Activated naive CD4-positive, alpha-beta T cell treated with anti-CD3 and anti-CD28 coated beads, Interleukin-2, amount 50 U/mL, for 72 hours (primary cell): ENCODE measurements at places on chromosomes 12 and 14. TPM values are rescaled to one million over a fixed set of nuclear protein-coding genes. Genes with fewer than 3 reads are reported as not detected.
A peak's percentile ranks its signal among the peaks of the same experiment; 100 is the strongest.

DNA sequence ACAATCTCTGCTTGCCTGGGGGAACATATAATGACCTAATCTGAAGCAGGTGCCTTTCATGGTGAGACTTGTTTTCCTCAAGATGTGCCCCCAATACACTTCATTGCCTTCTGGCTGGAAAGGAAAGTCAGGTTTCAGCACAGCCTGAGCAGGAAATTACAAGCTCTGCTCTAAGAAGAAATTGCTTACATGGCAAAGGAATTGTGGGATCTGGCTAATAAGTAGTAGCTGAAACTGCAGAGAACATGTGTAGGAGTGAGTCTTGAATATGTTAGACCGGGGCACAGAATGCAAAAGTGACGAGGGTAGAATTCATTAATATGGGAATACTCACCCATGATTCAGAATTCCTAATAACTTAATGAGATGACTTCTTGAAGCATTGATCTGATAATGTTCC is 6.3 kb upstream of the CFAP54 start:
- DNase-seq = no peak

DNA sequence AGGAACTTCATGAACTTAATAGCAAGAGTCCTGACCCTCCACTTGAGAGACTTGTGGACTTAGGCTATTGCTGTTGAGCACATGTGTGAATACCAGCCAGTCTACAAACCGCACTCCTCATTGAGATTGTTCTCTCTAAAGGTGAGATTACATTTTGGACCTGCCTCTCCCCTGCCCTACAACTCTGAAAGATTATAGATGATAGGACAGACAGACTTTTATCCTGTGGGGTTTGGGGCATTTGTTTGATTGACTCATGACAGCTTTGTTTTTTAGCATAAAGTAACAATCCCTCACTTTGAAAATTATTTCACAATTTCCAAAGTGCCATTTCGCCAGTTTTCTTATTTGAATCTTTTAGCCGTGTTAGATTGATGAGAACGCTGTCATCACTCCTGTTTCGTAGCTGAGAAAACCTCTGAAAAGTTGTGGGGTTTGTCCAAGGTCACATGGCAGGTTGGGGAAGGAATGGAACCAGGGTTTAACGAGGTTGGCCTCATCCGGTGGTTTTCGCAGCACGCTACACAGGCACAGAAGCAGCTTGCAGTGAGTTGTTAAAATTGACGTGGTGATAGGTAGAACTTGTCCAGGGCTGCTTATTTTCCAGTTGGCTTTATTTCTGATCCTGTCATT is 836 bp downstream of the EVL start:
- DNase-seq = peak; percentile 89

GRCh38 chr14:100076606-100077005 is 11.4 kb downstream of the EVL start:
- no peak for DNase-seq

DNA sequence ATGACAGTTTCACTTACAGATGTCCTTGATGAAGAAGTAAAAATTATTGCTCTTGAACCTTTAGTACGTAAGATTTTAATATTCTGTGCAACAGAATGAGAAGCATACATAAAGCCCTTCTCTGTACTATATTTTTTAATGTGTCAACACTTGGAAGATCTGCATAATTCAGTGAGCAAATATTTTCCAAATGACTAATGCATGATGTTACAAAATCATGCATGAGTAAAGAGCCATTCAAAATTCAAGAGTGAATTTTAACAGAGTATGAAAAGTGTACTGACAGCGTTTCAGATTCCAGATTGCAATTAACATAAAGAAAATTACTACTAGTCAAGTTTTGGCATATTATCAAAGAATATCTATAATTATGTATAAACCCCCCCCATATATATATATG is 101.4 kb upstream of the BBS10 start:
- DNase-seq = no peak

DNA sequence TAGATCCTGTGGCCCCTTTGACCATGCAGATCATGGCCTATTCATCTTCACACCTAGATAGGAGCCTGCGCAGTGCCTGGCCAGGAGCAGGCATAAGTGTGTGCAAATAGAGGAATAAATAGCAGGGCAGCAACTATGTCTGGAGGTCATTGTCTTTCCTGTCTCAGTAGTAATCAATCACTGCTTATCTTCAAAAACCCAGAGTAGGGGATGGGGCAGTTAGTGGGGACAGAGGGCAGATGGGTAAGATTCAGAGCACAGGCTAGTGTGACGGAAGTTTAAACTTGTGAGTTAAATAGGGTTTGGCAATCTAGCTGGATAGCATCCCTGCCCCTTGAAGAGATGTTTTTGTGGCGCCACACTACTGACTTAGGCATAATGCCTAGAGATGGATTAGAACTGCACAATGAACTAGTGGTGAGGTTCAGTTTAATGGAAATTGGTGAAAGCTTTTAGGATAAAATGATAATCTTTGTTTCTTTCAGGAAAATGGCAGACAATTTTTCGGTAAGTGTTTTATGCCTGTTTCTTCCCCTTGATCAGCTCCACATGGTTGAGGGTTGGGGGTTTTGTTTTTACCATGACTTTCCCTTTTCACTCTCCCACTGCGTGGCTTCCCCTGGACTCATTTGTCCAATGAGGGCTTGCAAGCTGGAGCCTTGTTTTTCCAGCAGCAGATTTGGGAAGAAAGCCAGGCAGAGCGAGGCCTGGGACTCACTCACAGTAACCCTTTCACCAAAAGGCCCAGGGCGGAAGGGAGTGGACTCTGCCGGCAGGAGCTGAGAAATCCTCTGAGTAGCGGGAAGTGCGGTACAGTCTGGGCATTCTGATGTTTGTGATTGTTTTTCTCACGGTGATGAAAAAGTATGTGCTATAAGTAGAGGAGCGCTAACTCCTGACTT is 8.1 kb downstream of the LGALS3 start:
- DNase-seq = no peak

DNA sequence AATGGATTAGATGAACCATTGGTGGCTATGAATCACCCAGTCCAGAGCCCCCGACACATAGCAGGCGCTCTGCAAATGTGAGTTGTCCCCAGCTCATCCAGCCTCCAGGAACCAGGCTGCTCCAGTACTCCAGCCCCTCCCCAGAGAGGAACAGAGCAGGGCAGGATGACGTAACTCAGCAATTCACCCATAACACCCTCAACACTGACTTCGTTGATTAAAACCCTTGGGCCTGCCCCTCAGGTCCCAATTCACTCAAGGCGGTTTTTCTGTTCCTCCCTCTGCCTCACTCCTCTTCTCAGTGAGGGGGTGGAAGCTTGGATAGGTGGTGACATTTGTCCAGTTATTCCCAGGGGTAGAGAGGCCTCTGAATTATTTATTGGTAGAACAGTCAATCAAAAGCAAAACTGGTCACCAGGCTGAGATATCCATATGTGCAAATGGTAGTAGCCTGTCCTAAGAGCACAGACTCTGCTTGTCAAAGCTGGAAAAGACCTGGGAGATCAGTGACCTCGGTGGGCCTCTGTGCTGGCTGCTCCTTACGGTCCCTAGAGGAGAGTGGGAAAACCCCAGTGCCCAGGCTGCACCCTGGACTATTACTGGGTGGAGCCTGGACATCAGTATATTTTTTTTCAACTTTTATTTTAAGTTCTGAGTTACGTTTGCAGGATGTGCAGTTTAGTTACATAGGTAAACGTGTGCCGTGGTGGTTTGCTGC is 97.0 kb downstream of the CMKLR1 start:
- no peak for DNase-seq

- no peak for DNase-seq
Measured at GRCh38 chr12:20272161-20272560, 96.2 kb upstream of the PDE3A start.

DNA sequence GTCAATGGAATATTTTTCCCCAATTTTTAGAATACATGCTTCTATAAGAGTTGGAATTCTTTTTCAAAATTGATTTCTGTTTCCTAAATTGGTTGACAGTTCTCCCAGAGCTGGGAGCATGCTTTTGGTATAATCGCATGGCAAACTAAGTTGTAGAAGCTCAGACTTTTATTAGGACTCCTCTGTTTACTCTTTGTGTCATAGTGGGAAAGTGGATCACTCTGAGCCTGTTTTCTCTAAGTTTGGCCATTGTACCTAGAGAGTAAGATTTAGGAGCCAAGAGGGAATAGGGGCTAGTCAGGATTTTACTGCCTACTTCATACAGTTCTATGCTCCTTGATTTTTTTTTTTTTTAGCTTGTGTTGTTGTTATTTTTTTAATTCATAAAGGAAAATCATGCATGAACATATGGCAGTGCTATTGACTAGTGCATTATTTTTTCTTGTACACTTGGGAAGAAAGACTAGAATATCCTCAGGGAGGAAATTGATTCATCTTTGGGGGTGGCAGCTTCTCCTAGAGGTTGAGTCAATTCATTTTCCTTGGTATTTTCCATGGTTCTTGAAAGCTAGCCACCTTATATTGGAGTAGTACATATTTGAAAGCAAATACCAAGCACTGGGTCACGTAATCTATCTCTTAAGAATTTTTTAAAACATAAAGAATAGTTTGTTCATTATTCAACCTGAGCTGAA is 77.7 kb upstream of the TRAF3 start:
- no peak for DNase-seq

DNA sequence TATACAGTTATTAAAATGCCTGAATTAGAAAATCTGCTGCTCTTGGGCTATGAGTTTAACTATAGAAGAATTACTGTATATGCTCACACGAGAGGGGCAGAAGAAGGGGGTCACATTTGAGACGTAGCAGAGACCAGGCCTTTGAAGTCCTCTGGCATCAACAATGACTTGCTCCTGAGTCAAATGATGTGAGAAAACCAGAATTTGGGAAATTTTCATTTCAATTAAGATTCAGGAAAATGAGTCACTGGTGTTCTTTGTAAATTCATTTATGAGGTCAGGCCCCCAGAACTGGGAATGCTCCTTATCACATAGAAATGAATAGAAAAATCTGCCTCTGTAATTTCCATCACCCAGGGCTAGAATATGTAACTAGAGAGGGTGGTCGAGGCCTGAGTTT is 92.9 kb downstream of the APAF1 start:
- no peak for DNase-seq

DNA sequence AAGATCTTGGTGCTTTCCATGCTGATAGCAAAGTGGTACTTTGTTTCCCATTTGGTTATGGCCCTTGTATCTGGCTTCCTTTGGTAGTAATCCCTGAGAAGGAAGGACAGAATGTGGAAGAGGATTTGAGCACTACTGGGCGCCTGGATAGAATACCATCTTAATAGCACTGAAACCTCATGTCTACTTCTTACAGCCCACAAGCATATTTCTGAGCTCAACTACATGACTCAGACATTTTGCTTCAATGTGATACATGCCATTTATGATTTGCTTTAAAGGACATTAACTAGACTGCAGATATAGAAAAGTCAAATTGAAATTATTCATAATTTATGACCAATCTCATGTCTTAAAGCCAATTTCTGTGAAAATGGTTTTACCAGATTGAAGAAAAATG is 80.4 kb downstream of the LIN7A start:
- DNase-seq = no peak

- DNase-seq = peak; percentile 36
Measured at GRCh38 chr12:67804168-67804567, 155.6 kb downstream of the DYRK2 start.

GRCh38 chr14:99750746-99751450 is 42.3 kb upstream of the EML1 start:
- no peak for DNase-seq

DNA sequence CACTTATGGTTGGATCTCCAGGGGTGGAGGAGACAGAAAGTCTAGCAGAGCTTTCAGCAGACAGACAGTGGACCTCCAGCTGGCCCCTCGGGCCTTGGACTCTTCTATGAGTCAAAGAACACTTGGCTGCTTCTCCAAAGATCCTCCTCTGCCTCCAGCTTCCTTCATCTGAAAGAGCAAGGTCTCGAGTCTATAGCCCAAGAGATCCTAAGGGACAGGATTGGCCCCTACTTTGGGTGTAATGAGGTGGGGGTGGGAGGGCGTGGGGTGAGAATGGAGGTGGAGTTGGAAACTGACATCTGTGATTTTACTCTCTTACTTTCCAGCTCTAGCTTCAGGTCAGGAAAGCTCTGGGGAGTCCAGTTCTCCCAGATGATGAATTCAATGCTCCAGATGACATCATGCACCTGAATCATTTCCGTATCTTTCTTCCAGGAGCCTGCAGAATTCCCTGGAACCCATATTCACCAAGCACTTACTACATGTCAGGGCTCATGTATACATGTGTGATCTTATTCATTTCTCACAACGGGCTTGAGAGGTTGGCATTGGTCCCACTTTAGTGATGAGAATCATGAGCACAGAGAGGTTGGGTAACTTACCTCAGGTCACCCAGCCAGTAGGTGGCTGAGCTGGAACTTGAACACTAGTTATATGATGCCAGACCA is 10.2 kb upstream of the PGF start:
- DNase-seq = no peak

DNA sequence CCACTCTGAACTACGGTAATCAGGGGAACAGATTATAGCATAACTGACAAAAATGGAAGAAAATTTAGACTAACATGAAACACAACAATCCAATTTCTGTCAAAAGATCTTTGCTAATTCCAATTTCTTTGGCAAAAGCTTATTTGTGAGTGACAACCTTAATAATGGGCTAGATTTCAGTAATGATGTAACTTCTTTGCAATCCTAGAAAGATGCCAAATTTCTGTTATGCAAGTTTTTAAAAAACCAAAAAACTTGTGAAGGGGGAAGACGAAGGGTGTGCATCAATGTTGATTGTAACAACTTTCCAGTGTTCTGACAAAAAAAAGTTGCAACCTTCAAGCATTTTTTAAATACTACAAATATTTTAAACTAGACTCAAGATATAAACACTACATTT is 59.9 kb downstream of the DICER1 start:
- no peak for DNase-seq

DNA sequence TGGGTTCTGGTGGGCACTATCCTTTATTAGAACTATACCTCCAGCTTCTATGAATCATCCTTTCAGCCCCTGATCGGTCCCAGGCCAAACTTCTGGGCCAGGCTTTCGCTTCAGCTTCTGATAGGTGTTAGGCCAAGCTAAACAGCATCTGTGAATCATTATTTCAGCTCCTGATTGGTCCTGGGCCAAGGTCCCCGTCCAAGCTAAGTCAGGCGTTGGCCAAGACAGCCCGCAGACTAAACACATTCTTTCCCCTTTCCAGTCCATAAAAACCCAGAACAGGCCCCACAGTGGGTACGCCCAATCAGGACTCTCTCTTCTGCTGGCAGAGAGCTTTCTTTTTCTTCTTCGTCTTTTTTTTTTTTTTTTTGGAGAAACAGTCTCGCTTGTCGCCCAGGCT is 1808.9 kb upstream of the SEL1L start:
- DNase-seq = no peak

GRCh38 chr12:2064071-2064507 is 11.3 kb downstream of the CACNA1C start:
- DNase-seq = no peak

DNA sequence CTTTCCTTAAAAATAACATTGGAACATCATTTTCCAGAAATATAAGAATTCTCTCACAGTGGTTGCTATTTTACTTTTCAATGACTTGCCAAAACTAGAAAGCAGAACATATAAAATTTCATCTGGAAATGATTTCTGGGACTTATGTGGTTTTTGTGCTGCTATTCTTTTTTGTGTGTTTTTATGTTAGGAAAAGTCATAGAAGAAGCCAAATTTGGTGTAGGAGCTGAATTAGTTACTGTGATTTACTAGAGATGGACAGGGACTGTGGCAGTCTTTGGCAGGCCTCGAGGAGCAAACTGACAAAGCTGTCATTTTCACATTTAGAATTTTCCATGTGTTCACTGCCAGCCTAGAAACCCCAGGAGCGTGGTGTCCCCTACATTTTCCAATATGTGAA is 38.3 kb upstream of the LDHB start:
- no peak for DNase-seq

BIN2 gene
- total RNA-seq = 33.8 TPM

TRPV4 gene
- not detected for total RNA-seq

ZNF891 gene
- 1.8 TPM for total RNA-seq

CACNA1C gene
- 0.05 TPM for total RNA-seq

ATL1 gene
- total RNA-seq = 1.6 TPM

PLEK2 gene
- total RNA-seq = 6.5 TPM
